ENCODE measurements at places on chromosomes 13 and 19.

- no peak for DNase-seq
Measured at GRCh38 chr13:34340534-34340933, 522.6 kb downstream of the RFC3 start.

GRCh38 chr13:28339419-28339818, 155.5 kb downstream of the FLT1 start:
- DNase-seq: no peak

GRCh38 chr19:53004242-53004641, 9.5 kb upstream of the ERVV-1 start:
- no peak for DNase-seq

DNA sequence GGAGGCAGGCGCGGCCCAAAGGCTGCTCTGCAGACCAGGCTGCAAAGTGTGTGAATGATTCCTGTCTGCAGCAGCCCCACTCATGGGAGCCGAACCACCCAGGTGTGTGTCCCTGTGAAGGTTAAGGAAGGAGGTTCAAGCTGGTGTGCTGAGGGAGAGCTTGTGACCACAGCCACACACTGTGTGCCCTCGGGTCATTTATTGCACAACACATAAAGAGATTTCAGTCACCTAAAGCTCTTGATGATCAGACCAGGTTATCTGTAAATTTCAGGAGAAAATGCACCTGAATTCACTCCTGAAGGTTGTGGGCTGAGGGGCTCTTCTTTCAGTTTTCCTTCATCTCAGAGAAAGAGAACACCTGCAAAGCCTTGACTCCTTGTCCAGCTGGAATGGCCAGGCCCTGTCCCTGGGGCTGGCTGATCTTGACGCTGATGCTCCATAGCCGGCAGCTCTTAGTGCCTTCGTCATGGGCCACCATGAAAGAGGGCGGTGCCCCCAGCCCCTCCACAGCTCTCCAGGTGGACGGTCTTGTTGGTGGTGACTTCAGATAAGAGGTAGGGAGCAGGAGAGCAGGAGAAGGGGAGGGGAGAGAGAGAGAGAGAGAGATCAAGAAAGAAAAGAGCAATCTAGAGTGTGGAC, 110.8 kb upstream of the C1QTNF9B start:
- no peak for DNase-seq

- DNase-seq: no peak
Measured at GRCh38 chr19:524062-524674, 7.4 kb upstream of the CDC34 start.

GRCh38 chr19:29338480-29338879, 125.5 kb upstream of the UQCRFS1 start:
- no peak for DNase-seq

DNA sequence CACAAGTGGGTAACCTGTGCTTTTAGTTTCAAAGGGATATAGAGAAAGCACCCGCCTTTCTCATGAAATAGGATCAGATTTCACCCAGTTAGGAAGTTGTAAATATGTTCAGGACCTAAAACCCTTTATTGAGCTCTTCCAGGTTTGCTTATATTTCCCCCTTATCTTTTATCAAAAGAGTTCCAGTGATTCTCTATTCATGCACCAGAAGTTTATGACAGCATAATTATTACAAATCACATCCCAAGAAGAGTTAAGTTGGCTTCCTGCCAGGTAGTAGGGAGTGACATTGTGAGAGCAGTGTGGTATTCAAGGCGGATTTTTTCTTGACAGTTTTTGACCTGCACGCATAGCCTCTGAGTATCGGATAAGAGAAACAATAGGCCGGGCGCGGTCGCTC, 190.3 kb downstream of the STK24 start:
- DNase-seq: no peak

- no peak for DNase-seq
Measured at GRCh38 chr13:50025436-50025835, 10.2 kb downstream of the KCNRG start.

- DNase-seq: peak; percentile 51
Measured at GRCh38 chr19:35545855-35546381, 492 bp downstream of the TMEM147 start.

- DNase-seq: no peak
Measured at GRCh38 chr19:45352914-45353796, 12.6 kb downstream of the KLC3 start.

Measured in activated naive CD8-positive, alpha-beta T cell treated with anti-CD3 and anti-CD28 coated beads, Interleukin-2, amount 50 U/mL, for 16 hours (primary cell).